ENCODE measurements at places on chromosomes 7 and 10.

GRCh38 chr7:117114272-117114671 lies 161.0 kb downstream of the ST7 start:
- H3K27ac ChIP-seq, result no peak overlapping the region
- DNase-seq, result no peak
- no peaks in the 10 kb centered on the region for H3K36me3 ChIP-seq
- H3K4me1 ChIP-seq, result no peaks in the 10 kb centered on the region

- no peaks in the 10 kb centered on the region for H3K27me3 ChIP-seq
- no peaks in the 10 kb centered on the region for H3K36me3 ChIP-seq
- no peak for DNase-seq
Observed at GRCh38 chr10:44316187-44316921, 68.5 kb downstream of the CXCL12 start.

GRCh38 chr10:24432478-24433416 lies 223.8 kb downstream of the KIAA1217 start:
- H3K4me1 ChIP-seq, result peaks cover 4% of the 10 kb centered on the region
- no peaks in the 10 kb centered on the region for H3K27me3 ChIP-seq
- H3K36me3 ChIP-seq, result no peaks in the 10 kb centered on the region
- no peak overlapping the region for H3K27ac ChIP-seq
- no peak for DNase-seq
- H3K4me3 ChIP-seq, result no peak overlapping the region

- no peaks in the 10 kb centered on the region for H3K27me3 ChIP-seq
- H3K4me1 ChIP-seq, result no peaks in the 10 kb centered on the region
- H3K36me3 ChIP-seq, result no peaks in the 10 kb centered on the region
- H3K4me3 ChIP-seq, result no peak overlapping the region
Observed at GRCh38 chr10:15877836-15878576, 17.7 kb upstream of the MINDY3 start.

- H3K4me3 ChIP-seq, result no peak overlapping the region
- H3K27ac ChIP-seq, result peak overlapping the region; percentile 58
- H3K4me1 ChIP-seq, result peaks cover 10% of the 10 kb centered on the region
- DNase-seq, result peak; percentile 37
Observed at GRCh38 chr10:76051007-76051936, 619.8 kb downstream of the LRMDA start.

GRCh38 chr10:70889291-70889690 lies 926 bp upstream of the PCBD1 start:
- no peaks in the 10 kb centered on the region for H3K27me3 ChIP-seq
- peaks cover 46% of the 10 kb centered on the region for H3K4me1 ChIP-seq
- no peak overlapping the region for H3K27ac ChIP-seq
- no peak overlapping the region for H3K4me3 ChIP-seq
- H3K36me3 ChIP-seq, result peaks cover 9% of the 10 kb centered on the region

DNA sequence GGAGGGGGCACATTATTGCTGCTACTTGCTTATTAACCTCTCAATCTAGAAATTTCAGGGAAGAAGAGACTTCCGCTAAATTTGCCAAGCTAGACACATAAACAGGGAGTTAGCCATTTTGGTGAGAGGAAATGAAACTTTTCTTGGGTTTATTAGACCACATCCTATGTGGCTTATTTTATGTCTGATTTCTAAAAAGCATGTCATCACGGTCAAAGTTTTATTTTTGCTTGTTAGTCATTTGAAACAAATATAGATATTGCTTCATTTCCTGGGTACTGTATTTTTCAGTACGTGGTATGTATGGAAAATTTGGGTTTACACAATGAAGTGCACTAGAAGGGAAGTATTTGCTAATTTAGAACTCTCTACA lies 144.1 kb downstream of the TCF7L2 start:
- DNase-seq, result no peak
- peak overlapping the region; percentile 14 for H3K27ac ChIP-seq
- H3K4me1 ChIP-seq, result no peaks in the 10 kb centered on the region
- no peaks in the 10 kb centered on the region for H3K36me3 ChIP-seq
- H3K27me3 ChIP-seq, result no peaks in the 10 kb centered on the region
- no peak overlapping the region for H3K4me3 ChIP-seq

- no peaks in the 10 kb centered on the region for H3K4me1 ChIP-seq
Observed at GRCh38 chr7:77887567-77887966, 89.0 kb downstream of the PHTF2 start.

- H3K4me3 ChIP-seq, result no peak overlapping the region
- H3K4me1 ChIP-seq, result no peaks in the 10 kb centered on the region
- H3K36me3 ChIP-seq, result no peaks in the 10 kb centered on the region
- DNase-seq, result no peak
Observed at GRCh38 chr7:120023494-120024167, 249.3 kb upstream of the KCND2 start.

GRCh38 chr10:79102498-79102874 lies 33.7 kb downstream of the ZMIZ1 start:
- H3K4me3 ChIP-seq, result no peak overlapping the region
- peaks cover 46% of the 10 kb centered on the region for H3K4me1 ChIP-seq
- no peaks in the 10 kb centered on the region for H3K36me3 ChIP-seq

DNA sequence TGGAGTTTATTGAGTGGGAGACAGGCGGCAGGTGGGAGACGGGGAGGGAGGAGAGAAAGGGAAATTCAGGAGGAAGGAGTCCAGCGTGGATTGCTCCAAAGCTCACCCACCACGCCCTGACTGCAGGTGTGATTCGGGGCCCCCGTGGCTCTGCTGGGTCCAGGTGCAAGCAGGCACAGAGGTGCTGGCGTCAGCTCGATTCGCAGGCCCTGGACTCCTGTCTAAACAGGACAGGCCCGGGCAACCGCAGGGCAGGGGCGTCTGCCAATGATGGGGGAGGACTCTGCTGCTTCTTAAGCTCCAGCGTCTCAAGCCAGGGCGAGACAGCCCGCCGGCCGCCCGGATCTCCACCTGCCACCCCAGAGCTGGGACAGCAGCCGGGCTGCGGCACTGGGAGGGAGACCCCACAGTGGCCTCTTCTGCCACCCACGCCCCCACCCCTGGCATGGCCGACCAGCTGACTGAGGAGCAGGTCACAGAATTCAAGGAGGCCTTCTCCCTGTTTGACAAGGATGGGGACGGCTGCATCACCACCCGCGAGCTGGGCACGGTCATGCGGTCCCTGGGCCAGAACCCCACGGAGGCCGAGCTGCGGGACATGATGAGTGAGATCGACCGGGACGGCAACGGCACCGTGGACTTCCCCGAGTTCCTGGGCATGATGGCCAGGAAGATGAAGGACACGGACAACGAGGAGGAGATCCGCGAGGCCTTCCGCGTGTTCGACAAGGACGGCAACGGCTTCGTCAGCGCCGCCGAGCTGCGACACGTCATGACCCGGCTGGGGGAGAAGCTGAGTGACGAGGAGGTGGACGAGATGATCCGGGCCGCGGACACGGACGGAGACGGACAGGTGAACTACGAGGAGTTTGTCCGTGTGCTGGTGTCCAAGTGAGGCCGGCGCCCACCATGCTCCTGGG lies at the start of gene CALML3:
TSS of gene CALML3 (plus strand) at position 321 of the 920 bp plus-strand sequence. CDS start at position 446, 125 bp downstream.
- no peak for DNase-seq
- peaks cover 25% of the 10 kb centered on the region for H3K4me1 ChIP-seq
- H3K36me3 ChIP-seq, result no peaks in the 10 kb centered on the region

GRCh38 chr7:4286351-4286750 lies 395.7 kb upstream of the FOXK1 start:
- H3K27me3 ChIP-seq, result no peaks in the 10 kb centered on the region
- no peak overlapping the region for H3K4me3 ChIP-seq
- no peak for DNase-seq

GRCh38 chr7:43569424-43569823 lies 13.5 kb upstream of the STK17A start:
- no peaks in the 10 kb centered on the region for H3K36me3 ChIP-seq
- no peak for DNase-seq
- no peaks in the 10 kb centered on the region for H3K4me1 ChIP-seq
- no peak overlapping the region for H3K4me3 ChIP-seq
- H3K27me3 ChIP-seq, result no peaks in the 10 kb centered on the region

GRCh38 chr10:103114876-103115275 lies 78.2 kb downstream of the NT5C2 start:
- no peak overlapping the region for H3K4me3 ChIP-seq
- H3K36me3 ChIP-seq, result no peaks in the 10 kb centered on the region
- H3K27ac ChIP-seq, result no peak overlapping the region
- no peaks in the 10 kb centered on the region for H3K27me3 ChIP-seq

DNA sequence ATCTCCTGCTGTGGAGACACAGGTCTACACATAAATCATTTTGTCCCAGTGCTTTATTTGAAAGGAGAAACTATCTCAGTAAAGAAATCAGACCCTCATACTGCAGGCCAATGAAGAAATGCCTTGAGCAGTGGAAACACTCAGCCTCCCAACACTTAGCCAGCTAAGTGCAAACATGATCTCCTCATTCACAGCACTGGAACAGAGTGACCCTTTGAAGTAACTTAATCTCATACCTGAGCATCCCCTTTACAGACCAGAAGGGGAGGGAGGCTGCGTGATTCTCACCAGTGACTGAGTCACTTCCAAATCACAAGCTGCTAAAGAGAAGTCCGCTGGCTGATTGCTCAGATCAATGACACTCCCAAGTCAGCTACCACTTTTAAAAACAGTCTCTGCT lies 4.5 kb downstream of the CHST15 start:
- DNase-seq, result no peak
- peaks cover 16% of the 10 kb centered on the region for H3K4me1 ChIP-seq
- H3K4me3 ChIP-seq, result no peak overlapping the region
- no peaks in the 10 kb centered on the region for H3K36me3 ChIP-seq
- no peak overlapping the region for H3K27ac ChIP-seq

- H3K27me3 ChIP-seq, result no peaks in the 10 kb centered on the region
- no peaks in the 10 kb centered on the region for H3K4me1 ChIP-seq
- DNase-seq, result no peak
- no peak overlapping the region for H3K4me3 ChIP-seq
- no peak overlapping the region for H3K27ac ChIP-seq
Observed at GRCh38 chr7:6623589-6624245, 8.3 kb downstream of the ZNF853 start.

- no peak for DNase-seq
- H3K4me3 ChIP-seq, result no peak overlapping the region
- no peaks in the 10 kb centered on the region for H3K36me3 ChIP-seq
Observed at GRCh38 chr10:11144626-11145494, 127.2 kb downstream of the CELF2 start.

GRCh38 chr7:158730383-158731346 lies 26.1 kb upstream of the NCAPG2 start:
- H3K4me3 ChIP-seq, result no peak overlapping the region
- peaks cover 4% of the 10 kb centered on the region for H3K36me3 ChIP-seq
- no peaks in the 10 kb centered on the region for H3K4me1 ChIP-seq

- H3K4me3 ChIP-seq, result no peak overlapping the region
- no peaks in the 10 kb centered on the region for H3K36me3 ChIP-seq
- H3K27ac ChIP-seq, result no peak overlapping the region
- no peaks in the 10 kb centered on the region for H3K27me3 ChIP-seq
- H3K4me1 ChIP-seq, result no peaks in the 10 kb centered on the region
- no peak for DNase-seq
Observed at GRCh38 chr7:53315981-53316380, 280.5 kb downstream of the POM121L12 start.

DNA sequence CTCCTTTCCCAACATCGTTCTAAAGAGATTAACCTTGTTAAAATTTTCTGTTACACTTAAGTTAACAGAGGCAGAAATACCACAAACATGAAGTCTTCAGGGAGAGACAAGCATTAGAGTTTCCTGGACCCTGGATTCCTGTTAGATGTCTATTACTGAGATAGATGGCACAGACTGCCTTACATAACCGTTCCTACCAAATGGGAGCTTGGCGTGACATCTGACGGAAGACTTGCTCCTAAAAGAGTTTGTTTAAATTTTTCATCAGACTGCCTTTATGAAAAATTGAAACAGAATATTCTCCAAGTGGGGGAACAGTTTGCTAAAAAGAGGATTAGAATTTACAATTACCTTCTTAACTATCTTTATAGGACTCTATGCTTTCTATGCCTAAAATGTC lies 22.7 kb downstream of the ANK3 start:
- no peaks in the 10 kb centered on the region for H3K4me1 ChIP-seq
- DNase-seq, result no peak
- no peaks in the 10 kb centered on the region for H3K36me3 ChIP-seq
- H3K27ac ChIP-seq, result no peak overlapping the region
- H3K27me3 ChIP-seq, result no peaks in the 10 kb centered on the region

DNA sequence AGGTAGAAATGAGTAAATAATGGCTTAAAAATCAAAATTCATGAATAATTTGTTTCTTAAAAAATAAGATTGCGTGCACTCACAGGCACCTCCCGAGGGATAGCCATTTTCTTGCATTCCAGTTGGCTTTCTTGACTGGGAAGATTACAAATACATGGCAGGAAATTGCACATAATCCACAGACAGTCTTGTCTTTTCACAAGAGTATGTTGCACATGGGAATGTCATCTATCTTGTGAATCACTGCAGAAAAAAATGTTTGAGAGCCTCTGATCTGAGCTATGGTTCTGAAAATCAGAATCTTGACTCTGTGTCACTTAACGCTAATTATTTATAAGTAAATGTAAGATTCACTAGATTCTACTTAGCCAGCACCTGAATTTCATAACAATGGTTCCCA lies 74.1 kb upstream of the PRKG1 start:
- no peaks in the 10 kb centered on the region for H3K36me3 ChIP-seq
- H3K27ac ChIP-seq, result no peak overlapping the region
- no peaks in the 10 kb centered on the region for H3K27me3 ChIP-seq
- H3K4me3 ChIP-seq, result no peak overlapping the region
- no peaks in the 10 kb centered on the region for H3K4me1 ChIP-seq

DNA sequence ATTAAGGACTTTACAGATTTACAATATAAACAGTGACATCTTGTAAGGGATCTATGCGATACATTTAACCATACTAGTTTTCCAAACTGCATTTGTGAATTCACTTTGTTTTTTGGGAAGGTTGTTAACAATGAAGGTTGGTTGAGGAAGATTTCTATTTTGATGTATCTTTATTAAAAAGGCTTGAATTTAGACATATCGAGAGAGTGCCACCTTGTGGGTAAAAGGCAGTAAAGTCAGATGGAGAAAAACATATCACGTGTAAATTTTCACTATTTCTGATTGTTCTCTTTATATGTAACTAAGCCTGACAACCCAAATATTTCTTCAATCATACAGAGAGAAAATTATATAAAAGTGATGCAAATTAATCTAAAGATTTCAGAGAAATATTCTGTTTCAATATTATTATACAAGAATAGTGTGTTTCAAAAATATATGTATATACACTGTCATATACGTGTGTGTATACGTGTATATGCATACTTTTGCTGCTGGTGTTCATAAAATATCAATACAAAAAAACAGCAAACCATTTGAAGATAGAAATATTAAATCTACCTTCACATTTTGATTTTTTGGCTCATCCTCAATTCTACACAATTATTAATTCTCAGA lies 988.6 kb downstream of the SORCS1 start:
- H3K4me1 ChIP-seq, result no peaks in the 10 kb centered on the region
- no peak for DNase-seq
- no peaks in the 10 kb centered on the region for H3K36me3 ChIP-seq
- no peak overlapping the region for H3K4me3 ChIP-seq

- peak overlapping the region; percentile 43 for H3K4me3 ChIP-seq
- no peak overlapping the region for H3K27ac ChIP-seq
- no peaks in the 10 kb centered on the region for H3K27me3 ChIP-seq
- H3K4me1 ChIP-seq, result peaks cover 10% of the 10 kb centered on the region
- H3K36me3 ChIP-seq, result no peaks in the 10 kb centered on the region
Observed at GRCh38 chr7:152674860-152675758, 832 bp downstream of the XRCC2 start.

GRCh38 chr10:45456822-45457221 lies 82.8 kb downstream of the ALOX5 start:
- no peaks in the 10 kb centered on the region for H3K27me3 ChIP-seq
- DNase-seq, result no peak
- H3K36me3 ChIP-seq, result peaks cover 2% of the 10 kb centered on the region
- H3K4me1 ChIP-seq, result peaks cover 21% of the 10 kb centered on the region
- no peak overlapping the region for H3K27ac ChIP-seq

GRCh38 chr7:116528008-116528789 lies 3.4 kb downstream of the CAV1 start:
- H3K27ac ChIP-seq, result no peak overlapping the region
- no peak for DNase-seq
- no peak overlapping the region for H3K4me3 ChIP-seq
- H3K4me1 ChIP-seq, result peaks cover 19% of the 10 kb centered on the region
- H3K27me3 ChIP-seq, result no peaks in the 10 kb centered on the region
- no peaks in the 10 kb centered on the region for H3K36me3 ChIP-seq
